Fibroblast of villous mesenchyme (primary cell): ENCODE measurements at places on chromosomes 13 and 19.

DNA sequence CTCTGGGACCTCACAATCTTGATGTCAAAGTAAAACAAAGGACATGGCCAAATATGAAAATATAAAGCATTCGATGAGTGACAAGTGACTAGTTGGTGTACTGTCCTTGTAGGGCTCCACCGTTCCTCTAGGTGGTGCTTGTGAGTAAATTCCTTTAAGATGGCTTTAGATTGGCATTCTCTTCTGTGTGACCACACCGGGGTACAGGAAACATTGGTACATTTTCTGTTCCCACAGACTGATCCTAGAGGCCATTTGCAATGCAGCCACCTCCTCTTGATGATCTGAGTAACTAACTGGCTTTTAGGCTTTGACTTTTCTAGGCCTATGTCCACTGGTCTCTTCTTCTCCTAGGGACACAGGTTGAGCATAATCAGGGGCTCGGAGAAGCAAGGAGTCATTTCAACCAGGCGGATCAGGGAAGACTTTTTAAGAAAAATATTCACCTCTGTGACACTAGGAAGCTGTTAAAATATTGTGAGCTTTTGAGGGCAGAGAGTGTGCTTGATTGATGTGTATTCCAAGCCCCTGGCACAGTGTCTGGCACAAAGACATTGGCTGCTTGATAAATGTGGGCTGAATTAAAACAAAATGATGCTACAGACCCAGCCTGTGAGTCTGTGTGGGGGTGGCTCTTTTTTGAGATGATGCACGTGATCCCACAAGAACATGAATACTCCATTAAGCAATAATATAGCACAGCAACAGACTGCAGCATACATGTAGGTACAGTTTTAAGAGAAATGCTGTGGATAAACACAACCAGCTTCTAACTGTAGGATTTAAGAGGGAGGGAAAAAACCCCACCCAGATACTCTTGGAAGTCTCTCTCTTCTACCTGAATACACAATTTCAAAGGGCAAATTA lies 21.0 kb downstream of the EPSTI1 start:
- peak; percentile 44 for DNase-seq

- peak; percentile 66 for DNase-seq
Measured at GRCh38 chr19:57338877-57339276, 12.2 kb upstream of the ZNF304 start.

GRCh38 chr13:68872338-68872737 lies 1235.3 kb upstream of the ATXN8OS start:
- DNase-seq, result no peak

DNA sequence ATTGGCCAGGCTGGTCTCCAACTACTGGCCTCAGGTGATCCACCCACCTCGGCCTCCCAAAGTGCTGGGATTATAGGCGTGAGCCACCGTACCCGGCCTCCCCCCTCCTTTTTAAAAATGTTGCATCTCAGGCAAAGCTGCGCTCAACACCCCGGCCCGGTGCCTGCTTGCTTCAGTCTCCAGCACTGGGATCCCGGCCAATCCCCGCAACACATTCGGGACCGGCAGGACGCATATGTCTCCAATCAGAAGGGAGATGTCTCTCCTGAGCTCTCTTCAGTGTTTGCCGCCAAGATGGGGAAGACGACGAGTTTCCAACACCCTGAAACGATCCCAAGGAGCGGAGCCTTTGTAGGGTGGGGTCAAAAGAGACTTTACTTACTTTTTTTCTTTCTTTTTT lies 16.1 kb downstream of the GNG7 start:
- no peak for DNase-seq

DNA sequence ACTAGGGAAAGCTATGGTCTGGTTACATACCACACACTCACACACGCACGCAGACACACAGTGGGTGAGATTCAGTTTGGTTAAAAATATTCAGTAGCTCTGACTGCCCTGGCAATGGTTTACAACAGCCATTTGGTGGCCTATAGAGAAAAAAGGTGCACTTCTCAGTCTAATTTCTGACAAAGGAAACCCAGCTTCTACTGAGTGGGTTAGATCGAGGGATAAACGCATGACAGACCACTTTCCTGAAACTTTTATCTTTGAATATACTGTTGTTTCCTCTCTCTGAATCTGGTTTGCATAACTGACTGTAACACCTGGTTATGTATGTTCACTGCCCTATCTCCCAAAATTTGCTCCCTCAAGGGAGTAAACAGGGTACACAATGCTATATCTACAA lies 2.5 kb downstream of the LIG4 start:
- no peak for DNase-seq

- DNase-seq, result no peak
Measured at GRCh38 chr19:30401956-30402355, 29.8 kb downstream of the ZNF536 start.

GRCh38 chr13:101018720-101019119 lies 344.1 kb upstream of the TMTC4 start:
- DNase-seq, result peak; percentile 3

GRCh38 chr13:108226184-108226583 lies 8.0 kb downstream of the ABHD13 start:
- DNase-seq, result peak; percentile 47

DNA sequence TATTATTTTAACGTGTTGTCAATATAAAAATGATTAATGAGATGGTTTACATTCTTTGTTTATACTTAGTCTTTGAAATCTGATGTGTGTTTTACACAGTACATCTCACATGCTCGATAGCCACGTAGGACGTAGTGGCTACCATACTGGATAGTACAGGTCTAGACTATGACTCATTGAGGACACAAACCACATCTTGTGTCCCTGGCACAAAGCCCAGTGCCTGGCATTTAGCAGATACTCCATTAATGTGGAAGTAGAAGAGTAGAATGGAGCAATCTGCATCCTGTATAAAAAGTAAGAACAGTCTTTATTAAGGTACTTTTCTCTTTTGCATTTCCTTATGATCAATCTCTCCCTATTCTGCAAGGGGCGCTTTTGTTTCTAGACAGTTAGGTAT lies 49.0 kb upstream of the FRY start:
- peak; percentile 99 for DNase-seq

DNA sequence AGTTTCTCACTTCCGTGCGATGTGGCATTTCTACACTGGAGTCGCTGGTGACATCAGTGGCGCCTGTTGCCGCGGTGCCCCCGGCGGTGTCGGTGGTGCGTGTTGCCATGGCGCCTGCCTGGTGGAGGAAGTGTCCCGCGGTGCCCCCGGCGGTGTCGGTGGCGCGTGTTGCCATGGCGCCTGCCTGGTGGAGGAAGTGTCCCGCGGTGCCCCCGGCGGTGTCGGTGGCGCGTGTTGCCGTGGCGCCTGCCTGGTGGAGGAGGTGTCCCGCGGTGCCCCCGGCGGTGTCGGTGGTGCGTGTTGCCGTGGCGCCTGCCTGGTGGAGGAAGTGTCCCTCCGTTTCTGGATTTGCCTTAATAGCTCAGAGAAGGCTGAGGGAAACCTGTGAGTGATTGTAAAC lies 127.6 kb downstream of the KDM4B start:
- DNase-seq, result no peak

DNA sequence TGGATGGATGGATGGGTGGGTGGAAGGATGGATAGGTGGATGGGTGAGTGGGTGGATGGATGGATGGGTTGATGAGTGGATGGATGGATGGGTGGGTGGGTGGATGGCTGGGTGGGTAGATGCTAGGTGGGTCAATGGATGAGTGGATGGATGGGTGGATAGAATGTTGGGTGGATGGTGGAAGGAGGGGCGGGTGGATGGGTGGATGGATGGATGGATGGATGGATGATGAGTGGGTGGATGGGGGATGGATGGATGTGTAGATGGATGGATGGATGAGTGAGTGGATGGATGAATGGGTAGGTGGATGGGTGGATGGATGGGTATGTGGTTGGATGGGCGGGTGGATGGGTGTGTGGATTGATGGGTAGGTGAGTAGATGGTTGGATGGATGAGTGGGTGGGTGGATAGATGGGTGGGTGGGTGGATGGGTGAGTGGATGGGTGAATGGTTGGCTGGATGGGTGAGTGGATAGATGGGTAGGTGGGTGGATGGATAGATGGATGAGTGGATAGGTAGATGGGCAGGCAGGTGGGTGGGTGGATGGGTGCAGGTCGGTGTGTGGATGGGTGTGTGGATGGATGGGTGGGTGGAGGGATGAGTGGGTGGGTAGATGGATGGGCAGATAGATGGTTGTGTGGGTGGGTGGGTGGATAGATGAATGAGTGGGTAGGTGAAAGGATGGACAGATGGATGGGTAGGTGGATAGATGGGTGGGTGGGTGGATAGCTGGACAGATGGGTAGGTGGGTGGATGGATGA lies 4.4 kb upstream of the SHC2 start:
- DNase-seq, result no peak

GRCh38 chr13:113209759-113210421 lies 477 bp downstream of the CUL4A start:
- peak; percentile 70 for DNase-seq

DNA sequence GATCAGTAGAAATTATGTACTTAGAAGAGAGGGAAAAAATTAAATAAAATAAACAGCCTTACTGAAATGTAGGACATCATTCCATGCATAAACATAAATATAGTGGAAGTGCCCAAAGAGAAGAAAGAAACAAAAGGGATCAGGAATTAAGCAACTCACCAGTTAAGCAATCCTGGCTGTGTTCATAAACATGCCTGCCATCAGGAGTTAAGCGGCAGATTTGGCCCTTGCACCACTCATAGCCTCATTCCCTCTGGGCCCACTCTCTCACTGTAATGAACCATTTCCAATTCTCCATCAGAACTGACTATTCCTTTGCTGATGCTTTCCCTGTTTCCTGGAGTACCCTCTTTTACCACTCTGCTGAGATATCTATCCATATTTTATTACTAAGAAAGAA lies 281.4 kb downstream of the LHFPL6 start:
- DNase-seq, result peak; percentile 51

DNA sequence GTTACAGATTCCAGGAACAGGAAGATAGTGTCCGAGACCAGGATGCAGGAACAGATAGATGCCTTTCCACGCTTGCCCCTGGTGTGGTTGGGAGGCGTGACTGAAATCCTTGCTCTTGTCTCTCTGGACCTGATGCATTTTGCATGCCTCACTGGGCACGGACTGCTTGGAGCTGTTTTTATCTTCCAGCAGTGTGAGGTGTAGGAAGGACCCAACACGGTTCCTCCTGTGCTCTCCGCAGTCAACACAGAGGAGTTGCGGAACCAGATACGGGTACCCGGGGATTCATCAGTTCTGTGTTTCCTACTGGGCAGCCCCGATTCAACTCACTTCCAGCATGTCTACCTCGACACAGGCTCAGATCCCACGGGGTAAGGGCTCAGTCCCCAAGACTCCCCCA lies 6.5 kb downstream of the DOT1L start:
- no peak for DNase-seq

DNA sequence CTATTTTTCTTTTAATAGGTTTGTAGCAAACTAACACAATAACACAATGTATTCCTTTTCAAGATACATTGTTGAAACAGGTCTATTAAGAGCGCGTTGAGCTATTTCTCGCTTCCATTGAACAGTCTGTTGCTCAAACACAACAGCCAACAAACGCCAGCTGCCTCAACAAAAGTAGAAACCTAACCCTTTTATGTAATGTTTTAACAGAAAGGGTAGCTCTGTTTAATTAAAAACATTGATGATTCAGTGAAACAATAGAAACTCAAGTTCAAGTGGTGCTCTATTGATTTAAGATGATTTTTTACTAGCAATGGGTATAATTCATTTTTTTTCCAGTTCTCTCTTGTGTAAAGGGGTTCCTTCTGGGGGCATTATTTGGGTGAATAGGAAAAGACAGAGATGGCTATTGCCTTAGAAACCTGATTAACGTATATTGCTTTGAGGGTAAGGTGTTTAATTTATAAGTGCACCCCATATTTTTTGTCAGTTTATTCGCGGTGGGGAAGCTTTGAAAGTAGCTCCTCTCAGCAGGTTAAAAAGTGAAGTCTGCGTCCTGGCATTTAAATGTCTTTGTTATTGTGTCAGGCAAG lies 14.9 kb downstream of the ZIC2 start:
- no peak for DNase-seq
